Bronchial epithelial cell (primary cell): ENCODE measurements at places on chromosomes 3 and 15.
A peak's percentile ranks its signal among the peaks of the same experiment; 100 is the strongest.

- no peak for DNase-seq
Measured at GRCh38 chr3:42868841-42869240, 6.8 kb downstream of the CYP8B1 start.

- no peak for DNase-seq
Measured at GRCh38 chr3:194087280-194087679, 48.7 kb upstream of the HES1 start.

DNA sequence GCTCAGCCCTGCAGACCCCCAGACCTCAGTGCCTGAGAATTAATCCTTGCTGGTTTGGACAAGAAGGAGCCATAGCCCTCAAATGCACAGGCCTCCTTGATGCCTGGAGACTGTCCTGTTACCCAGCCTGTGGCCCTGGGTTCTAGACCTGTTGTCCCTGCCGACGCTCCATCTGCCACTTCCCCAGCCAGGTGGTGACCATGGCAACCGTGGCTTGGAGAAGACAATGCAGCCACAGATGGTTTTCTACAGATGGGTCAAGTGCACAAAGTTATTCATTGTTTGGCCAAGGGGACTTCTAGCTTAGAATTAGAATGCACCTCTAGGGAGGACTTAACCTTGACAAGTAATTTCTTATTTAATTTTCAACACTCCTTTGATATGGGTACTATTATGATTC is 297.1 kb downstream of the UACA start:
- no peak for DNase-seq

DNA sequence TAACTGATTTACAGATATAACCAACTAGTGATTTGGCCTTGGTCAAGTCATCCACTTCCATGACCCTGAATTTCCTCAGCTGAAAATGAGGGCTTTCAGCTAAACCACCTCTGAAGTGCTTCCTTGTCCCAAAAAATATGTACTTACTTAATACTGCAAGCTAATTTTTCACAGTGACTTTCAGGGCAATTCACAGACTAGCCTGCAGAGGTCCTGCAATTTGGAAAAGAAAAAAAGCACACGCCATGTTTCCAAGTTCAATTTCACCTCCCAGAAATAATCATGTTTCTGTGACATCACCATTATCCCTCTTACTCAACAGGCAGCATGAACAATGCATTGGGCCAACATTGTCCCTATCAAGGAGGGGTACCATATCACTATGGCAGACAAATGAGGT is 218.2 kb downstream of the SHOX2 start:
- DNase-seq: no peak

- DNase-seq: peak; percentile 54
Measured at GRCh38 chr3:160784853-160785252, 28.8 kb downstream of the PPM1L start.

- DNase-seq: no peak
Measured at GRCh38 chr15:74428442-74428787, 5.3 kb downstream of the SEMA7A start.

- no peak for DNase-seq
Measured at GRCh38 chr3:112813016-112813415, 33.6 kb downstream of the CD200R1L start.

DNA sequence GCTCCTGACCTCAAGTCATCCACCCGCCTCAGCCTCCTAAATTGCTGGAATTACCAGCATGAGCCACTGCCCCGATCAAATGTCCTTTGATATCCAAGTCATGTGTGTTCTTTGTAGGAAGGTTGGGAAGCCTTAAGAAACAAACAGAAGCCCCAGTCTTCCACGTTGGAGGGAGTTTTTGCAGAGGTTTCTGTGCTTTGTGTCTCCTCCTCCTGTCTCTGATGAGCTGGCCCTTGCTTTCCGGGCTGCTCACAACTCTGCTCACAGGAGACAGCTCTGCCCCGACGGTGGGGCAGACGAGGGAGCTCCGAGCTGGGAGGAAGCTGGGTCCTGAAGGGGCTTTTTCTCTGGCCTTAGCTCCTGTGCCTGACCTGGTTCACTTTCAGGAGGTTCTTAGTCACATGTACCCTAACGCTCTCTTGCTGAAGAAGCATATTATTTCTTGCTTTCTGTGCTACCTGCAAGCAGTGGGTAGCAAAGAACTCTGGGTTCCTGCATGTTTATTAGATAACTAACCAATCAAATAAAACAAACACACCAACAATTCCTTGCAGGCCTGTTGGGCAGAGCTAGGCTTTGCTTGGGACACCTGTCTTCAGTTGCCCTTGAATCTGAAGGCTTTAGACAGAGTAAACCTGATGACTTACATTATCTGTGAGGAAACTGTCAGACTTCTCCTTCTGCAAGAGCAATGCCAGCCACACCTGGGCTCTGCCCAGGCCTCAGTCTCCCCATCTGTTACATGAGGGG is 52.6 kb upstream of the SMAD6 start:
- no peak for DNase-seq

DNA sequence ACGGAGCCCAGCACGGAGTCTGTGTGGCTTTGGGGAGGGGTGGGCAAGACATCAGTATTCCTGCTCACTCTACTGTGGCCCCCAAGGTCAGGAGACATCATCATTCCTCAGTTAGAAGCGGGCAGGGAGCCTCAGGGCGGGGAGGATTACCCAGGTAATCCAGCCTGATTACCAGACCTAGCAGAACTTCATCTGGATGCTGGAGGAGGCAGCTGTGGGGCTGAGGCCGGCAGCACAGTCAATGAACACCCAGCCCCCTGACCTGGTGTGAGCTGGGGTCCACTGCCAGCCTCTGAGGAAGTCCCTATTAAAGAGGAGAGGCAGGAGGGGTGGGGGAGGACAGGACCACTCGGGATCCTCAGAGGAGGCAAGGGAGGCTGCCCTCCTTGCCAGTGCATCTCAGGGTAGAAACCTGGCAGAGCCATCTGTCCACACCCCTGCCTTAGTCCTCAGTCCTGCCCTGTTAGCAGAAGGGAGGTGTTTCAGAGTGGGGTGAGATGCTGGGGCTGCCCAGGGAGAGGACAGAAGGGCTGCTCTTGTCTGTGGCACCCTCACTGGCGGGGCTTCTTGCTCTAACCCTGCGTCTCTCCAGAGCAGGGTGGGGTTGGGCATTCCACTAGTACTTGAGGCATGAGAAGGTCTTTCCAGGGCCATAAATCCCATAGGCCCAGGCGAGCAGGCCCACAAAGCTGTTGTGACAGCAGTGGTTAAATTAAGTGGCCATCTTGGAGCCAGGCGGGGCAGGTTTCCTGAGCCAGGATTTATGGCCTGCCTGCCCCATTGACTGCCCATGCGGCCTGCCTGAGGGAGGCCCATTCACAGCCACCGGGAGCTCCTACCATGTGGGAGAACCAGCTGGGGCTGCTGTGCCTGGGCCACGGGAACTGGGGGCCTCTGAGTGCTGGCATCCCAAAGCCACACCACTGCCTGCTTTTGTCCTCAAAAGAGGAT is 82.1 kb downstream of the LINGO1 start:
- DNase-seq: no peak

DNA sequence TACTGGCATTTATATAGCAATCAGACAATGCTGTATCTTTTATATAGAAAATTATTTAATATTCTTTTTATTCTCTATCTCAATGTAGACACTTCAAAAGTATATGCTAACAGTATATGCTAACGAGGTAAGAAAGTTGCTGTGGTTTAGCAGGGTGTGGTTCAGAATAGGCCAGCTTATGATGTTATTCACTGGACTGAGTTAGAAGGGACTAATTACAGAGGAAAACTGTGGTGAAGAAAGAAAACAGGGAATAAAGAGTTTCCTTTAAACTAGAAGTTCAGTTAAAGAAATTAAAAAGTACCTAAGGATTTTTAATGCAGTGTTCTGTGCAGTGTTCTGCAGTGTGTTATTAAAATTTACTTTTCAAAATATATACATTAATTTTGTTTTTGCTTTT is 59.4 kb downstream of the MYO9A start:
- DNase-seq: peak; percentile 17

DNA sequence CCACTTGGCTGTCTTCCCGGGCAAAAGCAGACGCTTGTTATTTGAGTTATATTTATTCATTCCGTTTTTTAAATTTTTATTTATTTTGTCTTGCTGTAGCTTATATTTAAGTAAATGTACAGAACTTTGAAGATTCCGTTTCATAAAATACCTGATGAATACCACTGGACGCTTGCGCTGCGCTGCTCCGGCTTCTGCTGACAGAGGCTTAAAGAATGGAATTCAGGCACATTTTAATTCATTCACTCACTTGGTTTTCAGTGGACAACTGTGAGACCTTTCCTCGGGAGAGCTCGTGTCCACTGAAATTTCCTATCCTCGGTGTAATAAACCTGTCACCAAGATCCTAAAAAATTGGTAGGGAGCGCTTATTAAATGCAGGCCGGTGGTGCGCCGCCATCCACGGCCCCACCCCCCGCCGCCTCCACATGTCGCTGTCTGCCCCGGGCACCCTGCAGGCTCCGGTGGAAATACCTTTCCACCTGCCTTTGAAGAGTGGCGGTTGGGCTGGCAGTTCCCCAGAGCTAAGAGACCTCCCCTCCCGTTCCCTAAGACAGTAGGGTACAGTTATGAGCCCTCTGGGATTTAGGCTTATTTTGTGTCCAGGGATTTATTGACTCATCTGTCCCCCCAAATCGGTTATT is 62.5 kb upstream of the UBE2E1 start:
- DNase-seq: no peak

- DNase-seq: no peak
Measured at GRCh38 chr15:73763931-73764330, 10.8 kb upstream of the INSYN1 start.

GRCh38 chr3:126111126-126111551 is 27.2 kb upstream of the SLC41A3 start:
- peak; percentile 6 for DNase-seq

DNA sequence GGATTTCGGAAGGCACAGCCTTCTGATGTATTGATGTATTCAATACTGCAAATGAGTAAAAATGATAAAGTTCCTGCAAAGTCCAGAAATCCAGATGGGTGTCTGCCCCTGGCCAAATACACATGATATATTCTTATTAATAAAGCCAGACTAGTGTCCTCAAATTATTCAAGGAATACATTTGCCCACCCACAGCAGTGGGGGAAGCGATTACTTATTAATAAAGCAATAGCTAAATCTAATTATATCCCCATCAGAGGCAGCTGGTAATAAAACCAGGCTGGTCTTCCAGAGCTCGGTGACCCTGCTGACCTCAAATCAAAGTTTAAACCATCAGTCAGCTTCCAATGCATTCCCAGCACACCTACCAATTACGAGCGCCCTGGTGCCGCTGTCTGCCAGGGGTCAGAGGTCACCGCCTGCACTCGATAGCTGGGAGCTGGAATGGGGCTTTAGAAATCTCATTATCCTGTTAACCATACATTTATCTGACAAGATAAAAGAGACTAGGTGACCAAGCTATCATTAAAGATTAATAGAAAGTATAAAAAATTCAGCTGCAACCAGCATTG is 330.3 kb downstream of the UACA start:
- no peak for DNase-seq

DNA sequence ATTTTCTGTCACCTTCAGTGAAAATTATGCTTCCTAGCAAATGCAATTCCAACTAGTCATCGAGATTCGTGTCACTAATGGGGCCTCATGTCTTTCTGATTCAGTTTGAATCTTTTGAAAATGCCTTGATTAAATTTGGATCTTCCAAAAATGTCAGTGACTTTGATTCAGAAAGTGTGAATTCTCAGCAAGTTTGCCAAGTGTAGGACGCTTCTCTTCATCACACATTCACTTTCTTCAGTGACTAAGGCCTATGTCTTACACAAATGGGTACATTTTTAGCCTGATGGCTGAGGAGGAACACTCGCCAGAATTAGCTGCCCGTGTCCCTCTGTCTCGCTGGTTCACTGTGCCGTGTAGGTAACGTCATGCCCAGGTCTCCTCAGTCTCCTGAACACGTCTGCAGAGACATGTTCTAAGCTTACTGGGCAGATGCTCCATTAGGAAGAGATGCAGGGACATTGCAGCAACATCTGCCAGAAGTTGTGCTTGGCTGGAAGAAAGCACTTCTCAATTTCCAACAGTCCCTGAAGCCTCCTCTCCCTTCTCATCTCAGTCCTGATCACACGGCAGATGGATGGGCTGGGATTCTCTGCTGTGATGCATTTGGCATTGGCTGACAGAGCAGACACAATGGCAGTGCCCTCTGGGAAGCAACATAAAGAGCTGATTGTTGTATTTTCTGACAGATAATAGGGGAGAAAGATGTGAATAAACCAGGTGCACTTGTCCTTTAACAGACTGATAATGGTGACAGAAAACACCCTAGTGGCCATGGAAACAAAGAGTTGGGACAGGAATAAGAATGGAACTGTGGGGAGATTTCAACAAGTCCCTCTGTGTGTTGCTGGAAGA is 29.1 kb upstream of the LYZL4 start:
- no peak for DNase-seq

DNA sequence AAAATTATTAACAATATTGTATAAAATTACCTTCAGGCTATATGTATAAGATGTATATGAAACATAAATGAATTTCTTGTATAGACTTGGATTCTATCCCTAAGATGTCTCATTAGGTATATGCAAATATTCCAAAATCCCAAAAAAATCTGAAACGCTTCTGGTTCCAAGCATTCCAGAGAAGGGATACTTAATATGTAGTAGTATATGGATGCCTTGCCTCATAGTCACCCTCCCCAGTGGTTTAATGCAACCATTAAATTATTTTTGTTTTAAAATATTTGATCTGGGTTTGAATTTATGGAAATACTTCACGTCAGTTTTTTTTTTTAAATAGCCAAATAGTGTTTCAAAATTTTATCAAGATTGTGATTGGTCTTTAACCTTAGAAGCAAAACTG is 27.2 kb downstream of the PLCL2 start:
- no peak for DNase-seq

- no peak for DNase-seq
Measured at GRCh38 chr15:55654561-55655031, 66.5 kb upstream of the PYGO1 start.

GRCh38 chr3:184299488-184300377 is 692 bp downstream of the PSMD2 start:
- peak; percentile 65 for DNase-seq

DNA sequence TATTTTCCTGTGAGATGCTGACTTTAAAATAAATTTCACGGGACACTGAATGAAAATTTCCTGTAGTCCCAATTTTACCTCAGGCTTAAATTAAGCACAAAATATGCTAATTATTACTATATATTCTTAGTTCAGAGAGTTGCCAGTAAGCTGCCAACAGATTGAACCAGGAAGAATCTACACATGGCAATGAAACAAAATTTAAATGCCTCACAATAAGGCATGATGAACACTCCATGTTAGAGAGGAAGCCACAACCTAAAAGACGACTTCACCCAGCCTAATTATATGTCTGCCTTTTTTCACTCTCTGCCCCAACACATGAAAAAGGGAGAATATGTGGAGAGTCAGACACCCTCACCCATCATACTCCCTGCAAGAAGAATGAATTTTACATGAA is 39.7 kb downstream of the DNAAF4 start:
- no peak for DNase-seq
